ENCODE measurements at places on chromosomes 3 and 15. TPM values are rescaled to one million over a fixed set of nuclear protein-coding genes. Genes with fewer than 3 reads are reported as not detected.

LRRC31 gene
- not detected for total RNA-seq

GRCh38 chr3:150739877-150740645 is 22.9 kb downstream of the SIAH2 start:
- DNase-seq = no peak

DNA sequence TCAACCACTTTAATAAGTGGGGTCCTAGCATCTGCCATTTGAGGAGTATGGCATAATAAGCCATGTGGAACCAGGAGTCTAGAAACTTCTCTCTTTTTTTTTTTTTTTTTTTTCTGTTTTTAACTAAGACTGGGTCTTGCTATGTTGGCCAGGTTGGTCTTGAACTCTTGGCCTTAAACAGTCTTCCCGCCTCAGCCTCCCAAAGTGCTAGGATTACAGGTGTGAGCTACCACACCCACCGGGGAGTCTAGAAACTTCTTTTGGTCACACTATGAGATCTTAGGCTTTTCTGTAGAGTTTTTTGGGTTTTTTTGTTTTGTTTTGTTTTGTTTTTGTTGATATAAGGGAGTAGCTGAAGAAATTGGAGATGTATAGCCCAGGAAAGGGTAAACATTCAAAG is 52.9 kb downstream of the ZBTB38 start:
- no peak for DNase-seq

DNA sequence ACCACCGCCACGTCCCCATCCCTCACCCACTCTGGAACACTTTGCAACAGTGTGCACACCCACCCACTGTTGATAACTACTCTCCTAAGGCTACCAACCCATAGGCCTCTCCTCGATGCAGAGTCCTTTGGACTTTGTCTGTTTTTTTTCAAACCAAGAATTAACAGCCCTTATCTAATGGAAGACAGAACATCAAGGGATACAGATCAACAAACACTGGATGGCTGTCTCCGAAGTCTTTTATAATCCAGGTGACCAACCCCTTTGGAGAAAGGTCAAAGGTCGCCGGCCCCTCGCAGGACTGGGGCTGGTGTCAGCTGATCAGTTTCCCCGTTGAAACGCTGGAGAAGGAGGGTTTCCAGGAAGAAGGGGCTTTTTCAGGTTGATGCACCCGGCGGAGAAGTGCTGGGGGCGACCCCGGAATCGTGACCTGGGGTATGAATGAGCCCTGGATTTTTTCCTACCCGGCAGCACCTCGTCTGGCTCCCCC is 532 bp downstream of the B4GALT4 start:
- peak; percentile 19 for DNase-seq

DNA sequence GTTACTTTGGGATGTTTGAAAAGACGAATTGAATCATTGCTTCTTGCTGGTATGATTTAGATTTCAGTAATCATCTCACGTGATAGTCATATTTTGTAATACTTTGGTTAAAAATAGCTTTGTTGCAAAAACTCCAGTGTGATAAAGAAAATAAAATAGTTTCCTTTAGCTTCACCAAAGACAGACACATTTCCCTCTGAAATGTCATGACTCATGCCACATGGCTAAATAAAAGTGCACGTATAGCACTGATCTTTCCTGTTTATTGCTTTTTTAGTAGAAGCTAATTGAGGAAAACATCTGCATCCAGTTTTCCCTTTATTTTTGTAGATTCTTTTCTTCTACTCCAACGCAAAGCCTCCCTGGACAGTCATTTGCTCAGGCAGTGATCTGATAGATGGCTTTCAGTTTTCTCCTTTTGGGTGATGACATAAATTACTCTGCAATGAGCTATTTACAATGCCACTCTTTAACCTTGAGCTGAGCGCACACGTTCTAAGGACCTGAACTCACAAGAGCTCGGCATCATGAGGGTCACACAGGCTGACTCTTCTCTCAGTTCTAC is 84.9 kb downstream of the ARNT2 start:
- no peak for DNase-seq

GRCh38 chr3:30873671-30874070 is 20.8 kb downstream of the GADL1 start:
- no peak for DNase-seq

DNA sequence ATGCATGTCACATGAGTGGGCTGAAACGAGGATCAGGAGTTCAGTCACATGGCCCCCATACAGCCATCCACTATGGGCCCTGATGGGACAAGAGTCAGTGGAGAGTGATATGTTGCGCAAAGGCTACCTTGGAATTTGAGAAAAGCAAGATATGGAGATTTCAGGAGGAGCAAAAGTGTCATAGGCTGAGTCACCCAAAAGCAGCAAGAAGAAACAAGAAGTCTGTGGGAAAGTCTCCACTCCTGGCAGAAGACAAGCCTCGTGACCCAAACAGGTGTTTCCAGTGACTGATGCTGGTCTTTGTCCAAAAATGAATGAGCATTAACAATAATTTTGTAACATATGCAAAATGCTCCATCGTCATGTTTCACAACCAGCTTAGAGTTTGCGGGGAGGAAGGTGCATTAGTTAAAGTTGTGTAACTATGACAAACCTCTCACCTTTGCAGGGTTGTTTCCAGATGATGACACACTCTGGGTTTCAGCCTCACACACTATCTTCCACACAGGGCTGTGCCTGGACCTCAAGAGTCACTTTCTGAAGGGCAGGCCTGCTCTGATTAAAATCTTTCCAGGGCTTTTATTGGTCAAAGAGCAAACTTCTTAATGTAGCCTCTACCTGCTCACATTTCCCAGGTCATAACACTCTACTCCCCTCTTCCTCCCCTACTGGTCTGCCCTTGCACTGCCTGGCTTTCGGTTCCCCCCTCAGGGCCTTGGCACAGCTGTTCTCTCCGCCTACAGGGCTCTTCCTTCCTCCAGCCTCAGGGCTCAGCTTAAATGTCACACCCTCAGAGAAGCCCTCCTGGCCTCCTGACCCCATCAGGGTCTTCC is 3.9 kb upstream of the DNASE1L3 start:
- no peak for DNase-seq

- DNase-seq = no peak
Observed at GRCh38 chr3:101170062-101170771, 150.2 kb downstream of the IMPG2 start.

DNA sequence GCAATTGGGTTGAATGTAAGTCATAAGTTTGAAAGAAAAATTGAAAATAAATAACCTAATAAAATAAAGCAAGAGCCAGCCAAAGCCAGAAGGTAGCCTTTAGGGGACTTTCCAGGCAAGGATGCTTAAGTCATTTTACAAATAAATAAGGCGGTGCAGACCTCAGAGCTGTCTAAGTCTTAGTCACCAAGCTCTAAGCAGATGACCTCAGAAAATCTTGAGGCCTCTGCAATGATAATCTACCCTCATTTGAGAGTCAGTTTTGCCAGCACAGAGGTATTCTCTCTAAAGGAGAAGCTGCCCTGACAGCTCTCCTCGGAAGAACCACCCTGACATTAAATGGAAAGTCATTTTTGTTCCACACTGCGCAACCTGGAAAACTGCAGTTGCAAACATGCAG is 113.9 kb downstream of the OXNAD1 start:
- DNase-seq = peak; percentile 39

VEPH1 gene
- not detected for total RNA-seq

GRCh38 chr3:190774633-190775032 is 87.9 kb downstream of the GMNC start:
- no peak for DNase-seq

TUBGCP5 gene
- total RNA-seq = 21.9 TPM

GRCh38 chr3:43676441-43676840 is 14.3 kb upstream of the ABHD5 start:
- no peak for DNase-seq

- peak; percentile 71 for DNase-seq
Observed at GRCh38 chr3:171088964-171089754, 62.6 kb upstream of the SLC2A2 start.

DNA sequence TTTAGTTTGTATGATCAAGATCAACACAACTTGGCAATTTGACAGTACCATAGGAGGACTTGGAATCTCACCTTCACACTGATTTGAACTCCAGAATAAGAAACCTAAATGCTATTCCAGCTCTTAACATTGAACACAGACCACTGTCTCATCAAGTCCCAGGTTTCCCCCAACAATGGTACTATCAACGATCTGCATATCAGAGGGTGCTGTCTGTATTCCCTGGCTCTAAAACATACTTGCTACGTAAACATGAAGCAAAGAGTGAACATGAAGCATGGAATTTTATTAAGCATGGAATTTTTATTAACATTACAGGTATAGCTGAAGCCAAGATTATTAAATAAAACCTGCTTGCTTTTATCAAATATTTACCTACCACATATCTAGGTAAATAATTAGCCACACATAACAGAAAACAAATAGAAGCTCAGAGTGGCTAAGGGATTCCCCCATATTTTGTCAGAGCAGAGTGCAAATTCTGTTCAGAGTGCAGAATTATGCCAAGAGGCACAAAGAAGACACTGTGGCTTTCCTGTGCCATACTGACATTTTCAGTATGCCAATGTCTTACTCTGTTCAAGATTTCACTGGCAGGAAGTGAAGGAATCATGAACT is 22.2 kb upstream of the RIOX2 start:
- DNase-seq = no peak

All from MG63 (cell line).